ENCODE measurements at places on chromosomes 6 and 20. TPM values are rescaled to one million over a fixed set of nuclear protein-coding genes. Genes with fewer than 3 reads are reported as not detected.

GRCh38 chr6:84074988-84075781 is 41.6 kb downstream of the MRAP2 start:
- H3K27me3 ChIP-seq, result no peaks in the 10 kb centered on the region
- no peaks in the 10 kb centered on the region for H3K36me3 ChIP-seq
- no peak overlapping the region for H3K27ac ChIP-seq
- no peak for DNase-seq
- no peaks in the 10 kb centered on the region for H3K4me1 ChIP-seq
- H3K4me3 ChIP-seq, result no peak overlapping the region

COL10A1 gene
- not detected for total RNA-seq

PRRT1 gene
- 0.63 TPM for total RNA-seq

LTA gene
- total RNA-seq, result 7.6 TPM

QRSL1 gene
- 8.4 TPM for total RNA-seq

- peaks cover 77% of the 10 kb centered on the region for H3K4me1 ChIP-seq
- peak overlapping the region; percentile 48 for H3K4me3 ChIP-seq
- DNase-seq, result peak; percentile 67
- peak overlapping the region; percentile 89 for H3K27ac ChIP-seq
Measured at GRCh38 chr6:33427585-33428223, 7.8 kb downstream of the SYNGAP1 start.

DNA sequence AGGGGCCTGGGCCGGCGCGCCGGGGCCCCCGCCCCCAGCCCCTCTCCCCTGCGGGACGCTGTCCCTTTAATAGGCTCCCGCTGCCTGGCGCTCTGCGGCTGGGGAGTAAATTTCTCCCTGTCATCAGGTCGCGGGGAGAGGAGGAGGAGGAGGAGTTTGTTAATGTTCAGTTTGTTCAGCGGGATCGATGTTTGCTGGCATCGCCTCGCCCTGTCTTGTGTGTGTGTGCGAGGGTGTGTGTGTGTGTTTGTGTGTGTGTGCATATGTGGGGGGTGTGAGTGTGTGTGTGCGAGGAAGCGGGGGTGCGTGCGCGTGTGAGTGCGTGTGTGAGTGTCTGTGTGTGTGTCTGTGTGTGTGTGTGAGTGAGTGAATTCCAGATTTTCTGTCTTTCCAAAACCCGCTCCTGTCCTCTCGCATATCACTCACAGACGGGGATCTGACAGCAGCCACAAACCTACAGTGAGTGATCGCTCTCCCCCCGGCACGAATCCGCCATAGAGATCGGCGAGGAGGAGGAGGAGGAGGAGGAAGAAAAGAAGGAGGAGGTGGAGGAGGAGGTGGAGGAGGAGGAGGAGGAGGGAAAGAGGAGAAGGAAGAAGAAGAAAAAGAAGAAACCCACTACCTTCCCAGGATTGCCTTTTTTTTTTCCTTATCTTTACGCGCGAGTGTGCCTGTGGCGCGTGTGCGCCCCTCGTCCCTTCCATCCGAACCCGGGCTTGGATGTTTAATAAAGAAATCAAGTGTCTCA is at the start of gene TSHZ2:
TSS of gene TSHZ2 (plus strand) at position 169 of the 748 bp plus-strand sequence. CDS start 936 bp downstream, outside the sequence.
- peak; percentile 64 for DNase-seq
- H3K36me3 ChIP-seq, result no peaks in the 10 kb centered on the region
- H3K27ac ChIP-seq, result no peak within 1 kb of the TSS

ROS1 gene
- not detected for total RNA-seq

AKAP12 gene
- 0.75 TPM for total RNA-seq

- peaks cover 50% of the 10 kb centered on the region for H3K4me1 ChIP-seq
- H3K4me3 ChIP-seq, result no peak overlapping the region
- H3K27ac ChIP-seq, result peak overlapping the region; percentile 54
- peaks cover 5% of the 10 kb centered on the region for H3K36me3 ChIP-seq
Measured at GRCh38 chr20:56463428-56463827, 5.0 kb upstream of the RTF2 start.

- no peak overlapping the region for H3K4me3 ChIP-seq
- H3K27me3 ChIP-seq, result no peaks in the 10 kb centered on the region
- H3K4me1 ChIP-seq, result peaks cover 7% of the 10 kb centered on the region
- H3K27ac ChIP-seq, result no peak overlapping the region
Measured at GRCh38 chr6:44655412-44656342, 268.2 kb downstream of the CDC5L start.

DNA sequence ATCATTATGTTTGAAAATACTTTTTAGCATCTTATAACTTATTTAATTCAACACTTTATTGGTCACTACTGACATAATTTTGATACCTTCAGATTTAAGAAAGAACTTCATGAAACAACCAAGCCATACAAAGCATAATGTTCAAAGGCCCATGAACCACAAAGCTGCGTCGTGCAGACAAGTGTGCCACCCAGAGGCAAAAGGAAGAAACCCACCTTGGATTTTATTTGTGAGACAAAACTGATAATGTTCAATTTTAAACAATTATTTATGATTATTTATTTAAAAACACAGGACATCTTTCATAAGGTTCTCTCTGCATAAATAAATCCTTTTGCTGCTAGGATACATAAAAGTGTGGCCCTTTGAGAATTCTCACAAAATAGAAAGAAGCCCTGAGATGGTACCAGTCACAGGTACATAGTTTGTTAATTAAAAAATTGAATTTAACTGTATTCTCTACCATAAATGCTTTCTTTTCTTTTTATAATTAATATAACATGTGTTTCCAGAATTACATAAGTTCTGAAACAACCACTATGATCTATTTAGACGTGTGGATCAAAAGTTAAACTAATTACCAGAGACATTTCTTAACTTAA is 143.7 kb downstream of the RALGAPA2 start:
- no peak overlapping the region for H3K27ac ChIP-seq
- peak; percentile 56 for DNase-seq
- no peaks in the 10 kb centered on the region for H3K27me3 ChIP-seq

DNA sequence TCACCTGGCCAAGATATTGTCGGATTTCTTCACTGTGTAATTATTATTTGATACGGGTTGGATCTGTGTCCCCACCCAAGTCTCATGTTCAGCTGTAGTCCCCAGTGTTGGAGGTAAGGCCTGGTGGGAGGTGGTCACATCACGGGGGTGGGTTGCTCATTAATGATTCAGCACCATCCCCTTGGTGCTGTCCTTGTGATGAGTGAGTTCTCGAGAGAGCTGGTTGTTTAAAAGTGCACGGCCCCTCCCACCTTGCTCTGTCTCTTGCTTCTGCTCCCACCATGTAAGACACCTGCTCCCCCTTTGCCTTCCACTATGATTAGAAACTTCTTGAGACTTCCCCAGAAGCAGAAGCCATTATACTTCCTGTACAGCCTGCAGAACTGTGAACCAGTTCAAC is 173.9 kb upstream of the PMEPA1 start:
- no peak overlapping the region for H3K4me3 ChIP-seq
- H3K27ac ChIP-seq, result no peak overlapping the region
- DNase-seq, result no peak
- H3K36me3 ChIP-seq, result no peaks in the 10 kb centered on the region
- no peaks in the 10 kb centered on the region for H3K27me3 ChIP-seq

DNA sequence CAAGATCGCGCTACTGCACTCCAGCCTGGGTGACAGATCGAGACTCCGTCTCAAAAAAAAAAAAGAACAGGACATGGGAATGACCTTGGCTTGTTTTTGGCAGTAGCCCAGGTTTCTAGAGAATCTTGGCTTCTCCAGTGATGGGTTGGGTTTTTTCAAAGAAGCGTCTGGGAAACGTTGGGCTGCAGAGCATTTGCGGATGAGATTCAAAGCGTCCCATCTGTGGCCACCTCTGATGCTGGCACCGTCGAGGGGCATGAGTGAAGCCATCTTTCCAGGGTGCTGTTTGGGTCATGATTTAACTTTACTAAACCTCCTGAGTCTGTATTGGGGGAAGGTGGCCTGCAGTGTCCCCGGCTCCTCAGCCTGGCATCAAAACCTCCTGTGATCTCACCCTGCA is 43.2 kb upstream of the SRF start:
- H3K36me3 ChIP-seq, result no peaks in the 10 kb centered on the region
- H3K4me3 ChIP-seq, result no peak overlapping the region
- DNase-seq, result no peak
- H3K4me1 ChIP-seq, result no peaks in the 10 kb centered on the region
- no peaks in the 10 kb centered on the region for H3K27me3 ChIP-seq

DNA sequence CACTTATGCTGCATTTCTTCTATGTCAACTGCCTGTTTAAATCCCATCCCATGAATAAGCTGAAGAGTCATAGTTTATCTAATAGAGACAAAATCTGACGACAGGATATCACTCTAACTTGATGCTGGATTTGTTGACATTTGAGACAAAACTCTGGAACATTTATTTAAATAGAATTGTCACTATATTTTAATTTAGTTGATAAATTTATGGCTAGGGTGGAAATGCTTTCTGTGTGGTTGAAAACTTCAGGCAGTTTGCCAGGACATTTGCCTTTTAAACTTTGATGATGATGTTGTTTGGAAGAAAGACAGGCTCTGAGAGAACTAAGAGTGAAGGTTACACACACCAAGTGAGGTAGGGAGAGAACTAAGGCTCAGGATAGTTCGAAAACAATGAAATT is 68.1 kb downstream of the GJA1 start:
- H3K4me3 ChIP-seq, result no peak overlapping the region
- no peak for DNase-seq
- H3K27me3 ChIP-seq, result no peaks in the 10 kb centered on the region
- H3K27ac ChIP-seq, result no peak overlapping the region
- no peaks in the 10 kb centered on the region for H3K36me3 ChIP-seq
- H3K4me1 ChIP-seq, result no peaks in the 10 kb centered on the region

- peaks cover 33% of the 10 kb centered on the region for H3K4me1 ChIP-seq
- H3K36me3 ChIP-seq, result no peaks in the 10 kb centered on the region
- DNase-seq, result no peak
- no peaks in the 10 kb centered on the region for H3K27me3 ChIP-seq
Measured at GRCh38 chr20:58627212-58628072, 23.6 kb upstream of the STX16 start.

- H3K4me1 ChIP-seq, result no peaks in the 10 kb centered on the region
- H3K4me3 ChIP-seq, result no peak overlapping the region
- no peak overlapping the region for H3K27ac ChIP-seq
- no peak for DNase-seq
- H3K36me3 ChIP-seq, result no peaks in the 10 kb centered on the region
Measured at GRCh38 chr6:94468830-94469229, 1049.5 kb upstream of the EPHA7 start.

DNA sequence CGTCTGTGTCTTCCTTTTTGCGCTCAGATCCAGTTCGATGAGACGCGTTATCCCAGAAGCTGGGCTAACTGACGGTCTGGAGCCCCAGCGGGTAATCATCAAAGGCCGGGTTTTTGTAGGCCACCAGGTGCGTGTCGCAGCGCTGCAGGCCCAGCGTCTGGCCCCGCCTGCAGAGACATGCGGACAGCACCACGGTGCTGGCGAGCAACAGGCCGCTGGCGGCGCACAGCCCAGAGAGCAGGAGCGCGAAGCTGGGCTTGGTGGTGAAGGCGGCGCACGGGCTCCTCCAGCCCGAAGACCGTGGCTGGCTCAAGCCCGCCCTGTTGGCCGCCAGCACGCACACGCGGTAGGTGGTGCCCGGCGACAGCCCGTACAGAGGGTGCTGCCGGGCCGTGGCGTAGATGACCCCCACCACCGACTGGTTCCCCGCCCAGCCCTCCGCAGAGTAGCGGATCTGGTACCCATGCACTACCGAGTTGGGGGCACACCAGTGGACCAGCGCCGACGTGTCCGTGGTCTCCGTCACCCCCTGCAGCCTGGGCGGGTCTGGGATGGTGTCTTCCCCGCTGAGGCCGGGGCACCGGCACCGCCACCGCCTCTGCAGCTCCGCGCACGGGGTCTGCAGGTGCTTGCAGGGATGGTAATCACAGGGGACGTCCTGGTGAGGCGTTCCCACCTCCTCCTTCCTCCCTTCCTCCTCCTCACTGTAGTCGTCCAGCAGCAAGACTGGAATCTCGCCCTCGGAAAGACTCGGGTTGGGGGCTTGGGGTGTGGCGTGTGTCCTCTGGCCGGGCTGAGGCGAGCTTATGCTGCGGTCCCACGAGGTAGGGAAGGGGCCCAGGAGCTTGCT is 12.7 kb downstream of the LRRN4 start:
- peaks cover 37% of the 10 kb centered on the region for H3K36me3 ChIP-seq
- no peak for DNase-seq
- H3K27me3 ChIP-seq, result no peaks in the 10 kb centered on the region
- H3K4me1 ChIP-seq, result no peaks in the 10 kb centered on the region
- no peak overlapping the region for H3K4me3 ChIP-seq

DNA sequence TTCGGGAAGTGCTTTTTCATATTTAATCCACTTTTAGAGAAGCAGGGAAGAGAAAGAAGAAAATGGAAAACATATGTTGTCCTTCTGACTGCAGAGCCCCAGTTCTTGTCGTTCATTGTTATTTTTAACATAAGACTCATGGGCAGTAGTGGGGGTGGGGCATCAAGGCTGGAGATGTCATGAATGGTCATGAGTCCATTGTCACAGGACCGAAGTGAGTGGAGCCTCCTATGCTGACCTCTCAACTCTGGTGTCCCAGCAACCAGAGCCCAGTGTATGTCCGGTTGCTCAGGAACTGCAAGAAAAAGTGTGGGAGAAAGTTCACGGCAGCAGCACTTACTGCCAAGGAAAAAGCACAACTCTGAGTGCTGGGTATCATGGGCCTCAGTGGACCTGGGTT is 108.6 kb downstream of the BANF2 start:
- no peak overlapping the region for H3K27ac ChIP-seq
- no peaks in the 10 kb centered on the region for H3K27me3 ChIP-seq
- H3K4me1 ChIP-seq, result no peaks in the 10 kb centered on the region

All from natural killer cell (primary cell).